ENCODE measurements at places on chromosomes 11 and 22.

DNA sequence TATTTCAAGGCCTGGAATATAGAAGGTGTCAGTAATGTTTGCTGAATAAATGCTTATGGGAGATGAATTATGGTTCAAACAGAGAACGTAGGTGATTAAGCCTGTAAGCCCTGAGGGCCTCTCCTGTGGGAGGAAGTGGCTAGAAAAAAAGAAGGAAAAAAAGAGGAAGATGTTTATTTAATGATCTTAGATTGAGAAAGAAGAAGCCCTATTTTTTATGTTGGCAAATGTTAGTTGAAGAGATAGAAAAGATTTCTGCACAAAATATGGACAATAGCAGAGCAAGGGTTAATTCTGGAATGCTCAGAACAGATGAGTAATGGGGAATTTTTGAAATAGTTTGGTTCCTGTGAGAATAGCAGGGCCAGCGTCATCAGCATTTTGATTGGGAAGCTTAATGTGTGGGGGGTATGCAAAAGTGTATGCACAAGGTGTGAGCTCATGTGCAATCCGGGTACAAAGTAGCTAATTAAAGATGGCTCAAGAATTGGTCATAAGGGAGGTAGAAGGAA lies 95.7 kb downstream of the TEAD1 start:
- H3K4me1 ChIP-seq = peaks cover 4% of the 10 kb centered on the region
- no peak for DNase-seq
- H3K27ac ChIP-seq = no peak overlapping the region
- no peaks in the 10 kb centered on the region for H3K27me3 ChIP-seq

GRCh38 chr11:46889251-46889650 lies 29.1 kb downstream of the LRP4 start:
- no peak for DNase-seq
- no peak overlapping the region for H3K27ac ChIP-seq
- no peaks in the 10 kb centered on the region for H3K36me3 ChIP-seq

DNA sequence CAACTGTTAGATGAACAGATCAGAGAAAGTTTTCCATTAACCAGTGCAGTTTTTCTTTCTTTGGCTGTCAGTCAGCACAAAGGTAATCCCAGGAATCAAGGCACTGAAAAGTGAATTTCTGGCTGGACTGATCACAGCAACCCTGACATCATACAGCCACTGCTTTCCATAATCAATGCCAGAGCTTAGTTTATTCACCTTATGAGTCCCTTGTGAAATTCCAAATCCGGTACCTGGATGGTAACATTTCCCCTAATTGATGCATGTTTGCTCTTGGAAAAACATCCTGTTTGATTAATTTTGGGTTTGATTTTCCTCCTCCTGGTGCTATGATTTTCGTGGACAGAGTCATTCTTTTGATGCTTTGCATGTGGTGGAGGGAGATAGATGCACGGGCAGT lies 319.8 kb downstream of the INSC start:
- DNase-seq = no peak
- H3K27me3 ChIP-seq = no peaks in the 10 kb centered on the region
- no peaks in the 10 kb centered on the region for H3K36me3 ChIP-seq

DNA sequence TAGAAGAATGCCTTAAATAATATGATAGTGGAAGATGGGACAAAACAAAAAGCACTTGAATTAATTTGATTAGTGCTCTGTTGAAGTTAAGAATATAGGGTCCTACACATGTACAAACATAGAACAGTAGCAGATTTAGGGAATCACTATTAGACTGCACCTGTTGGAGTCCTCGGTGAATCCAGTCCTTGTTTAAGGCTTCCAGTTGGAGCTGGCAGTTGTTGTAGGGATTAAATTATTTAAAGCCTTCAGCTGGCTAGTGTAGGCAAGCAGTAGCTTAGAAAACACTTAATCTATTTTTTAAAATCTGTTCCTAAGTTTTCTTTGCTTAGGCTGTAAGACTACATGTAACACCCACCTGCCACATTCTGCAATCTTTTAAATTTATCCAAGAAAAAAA lies 24.5 kb upstream of the CSTF3 start:
- no peaks in the 10 kb centered on the region for H3K36me3 ChIP-seq
- no peak overlapping the region for H3K27ac ChIP-seq
- H3K4me1 ChIP-seq = no peaks in the 10 kb centered on the region
- no peaks in the 10 kb centered on the region for H3K27me3 ChIP-seq

- H3K4me3 ChIP-seq = no peak overlapping the region
- H3K4me1 ChIP-seq = peaks cover 4% of the 10 kb centered on the region
- DNase-seq = no peak
- H3K27ac ChIP-seq = no peak overlapping the region
- H3K27me3 ChIP-seq = no peaks in the 10 kb centered on the region
Measured at GRCh38 chr22:27507111-27507611, 294.4 kb downstream of the MN1 start.

DNA sequence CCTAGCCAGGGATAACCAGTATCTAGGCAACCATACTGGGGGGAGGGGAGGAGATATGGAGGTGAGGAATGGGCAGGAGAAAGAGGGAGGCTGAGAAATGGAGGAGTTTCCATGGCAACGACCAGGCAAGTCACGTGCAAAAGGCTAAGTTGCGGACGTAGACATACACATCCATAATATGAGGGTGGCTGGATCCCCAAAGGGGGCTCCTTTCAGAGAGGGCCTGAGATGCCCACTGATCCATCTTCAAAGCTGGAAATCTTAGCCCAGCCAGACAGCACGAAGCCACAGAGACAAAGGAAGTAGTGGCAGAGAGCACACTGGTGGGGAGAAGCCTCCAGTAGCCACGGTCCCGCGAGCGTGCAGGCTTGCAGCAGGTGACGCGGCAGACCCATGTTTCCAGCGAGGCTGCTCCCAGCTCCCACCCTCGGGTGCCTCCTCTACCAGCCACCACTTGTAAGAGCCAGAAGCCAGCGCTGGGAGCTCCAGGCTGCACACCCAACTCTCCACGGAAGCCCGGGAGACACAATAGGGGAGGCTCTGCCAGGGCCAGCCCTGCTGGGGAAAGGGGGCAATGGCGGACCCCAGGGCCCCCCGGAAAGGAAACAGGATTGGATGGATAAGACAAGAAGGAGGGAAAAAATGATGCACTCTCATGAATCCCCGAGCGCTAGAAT lies 938 bp downstream of the FXYD6 start:
- no peak for DNase-seq
- peaks cover 34% of the 10 kb centered on the region for H3K27me3 ChIP-seq
- H3K4me1 ChIP-seq = peaks cover 5% of the 10 kb centered on the region
- H3K27ac ChIP-seq = no peak overlapping the region
- H3K36me3 ChIP-seq = no peaks in the 10 kb centered on the region
- peak overlapping the region; percentile 47 for H3K4me3 ChIP-seq

- no peak overlapping the region for H3K27ac ChIP-seq
- no peaks in the 10 kb centered on the region for H3K4me1 ChIP-seq
- DNase-seq = no peak
- no peaks in the 10 kb centered on the region for H3K27me3 ChIP-seq
- peaks cover 98% of the 10 kb centered on the region for H3K36me3 ChIP-seq
- no peak overlapping the region for H3K4me3 ChIP-seq
Measured at GRCh38 chr11:121615501-121615900, 162.7 kb upstream of the SORL1-AS1 start.

- H3K36me3 ChIP-seq = no peaks in the 10 kb centered on the region
- no peak overlapping the region for H3K4me3 ChIP-seq
Measured at GRCh38 chr11:16468735-16469453, 112.5 kb upstream of the SOX6 start.

DNA sequence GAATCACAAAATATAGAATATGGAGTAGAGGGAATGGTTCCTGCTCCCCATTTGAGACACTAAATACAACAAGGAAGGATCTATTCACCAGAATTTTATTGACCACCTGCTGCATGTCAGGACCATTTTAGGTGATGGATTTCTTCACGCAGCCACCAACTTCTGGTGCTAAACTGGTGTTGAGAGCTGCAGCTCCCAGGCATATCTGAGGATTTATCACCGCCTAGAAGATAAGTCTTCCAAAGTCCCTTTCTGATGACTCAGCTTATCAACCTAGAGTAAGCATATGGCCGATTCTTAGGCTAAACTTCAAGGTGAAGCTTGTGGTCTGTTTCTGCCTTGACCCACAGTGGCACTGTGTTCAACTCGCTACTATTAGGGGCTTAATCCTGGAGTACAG lies 6.7 kb downstream of the DDI1 start:
- no peak overlapping the region for H3K4me3 ChIP-seq
- no peak overlapping the region for H3K27ac ChIP-seq
- no peaks in the 10 kb centered on the region for H3K36me3 ChIP-seq
- H3K27me3 ChIP-seq = no peaks in the 10 kb centered on the region
- H3K4me1 ChIP-seq = no peaks in the 10 kb centered on the region

GRCh38 chr22:42178910-42179519 lies 48.4 kb upstream of the CYP2D6 start:
- H3K36me3 ChIP-seq = no peaks in the 10 kb centered on the region
- H3K4me1 ChIP-seq = peaks cover 8% of the 10 kb centered on the region
- H3K27me3 ChIP-seq = no peaks in the 10 kb centered on the region
- H3K4me3 ChIP-seq = no peak overlapping the region
- no peak for DNase-seq
- H3K27ac ChIP-seq = no peak overlapping the region

- no peak overlapping the region for H3K27ac ChIP-seq
- H3K4me3 ChIP-seq = no peak overlapping the region
- no peaks in the 10 kb centered on the region for H3K27me3 ChIP-seq
- no peak for DNase-seq
Measured at GRCh38 chr11:103051981-103052380, 40.0 kb downstream of the DCUN1D5 start.

DNA sequence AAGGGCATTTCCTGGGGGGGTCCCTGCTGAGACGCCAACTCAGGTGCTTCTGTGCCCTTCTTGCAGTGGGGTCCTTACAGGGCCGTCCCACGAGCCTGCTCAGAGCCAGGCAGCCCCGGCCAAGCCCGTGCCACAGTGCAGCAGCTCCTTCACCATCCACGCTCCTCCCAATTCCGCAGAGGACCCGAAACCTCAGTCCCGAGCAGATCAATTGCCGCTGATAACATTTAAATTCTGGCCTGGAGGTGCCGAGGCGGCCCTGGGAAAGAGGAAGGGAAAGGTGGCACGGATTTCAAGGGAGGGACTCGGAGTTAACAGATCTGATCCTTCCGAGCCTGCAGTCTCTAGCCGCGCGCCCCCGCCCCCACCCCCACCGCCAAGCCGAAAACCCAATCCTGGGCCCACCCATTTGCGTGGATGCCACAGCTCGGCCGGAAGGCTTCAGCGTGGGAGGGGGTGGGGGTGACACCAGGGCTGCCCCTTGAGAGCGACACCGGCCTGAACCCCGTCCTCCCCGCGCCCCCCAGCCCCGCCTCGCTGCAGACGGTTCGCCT lies 32.3 kb upstream of the JAM3 start:
- H3K4me1 ChIP-seq = peaks cover 21% of the 10 kb centered on the region
- H3K27ac ChIP-seq = peak overlapping the region; percentile 68

- H3K27ac ChIP-seq = no peak overlapping the region
- H3K36me3 ChIP-seq = no peaks in the 10 kb centered on the region
- H3K4me1 ChIP-seq = no peaks in the 10 kb centered on the region
Measured at GRCh38 chr11:78605296-78605695, 30.6 kb upstream of the NARS2 start.

DNA sequence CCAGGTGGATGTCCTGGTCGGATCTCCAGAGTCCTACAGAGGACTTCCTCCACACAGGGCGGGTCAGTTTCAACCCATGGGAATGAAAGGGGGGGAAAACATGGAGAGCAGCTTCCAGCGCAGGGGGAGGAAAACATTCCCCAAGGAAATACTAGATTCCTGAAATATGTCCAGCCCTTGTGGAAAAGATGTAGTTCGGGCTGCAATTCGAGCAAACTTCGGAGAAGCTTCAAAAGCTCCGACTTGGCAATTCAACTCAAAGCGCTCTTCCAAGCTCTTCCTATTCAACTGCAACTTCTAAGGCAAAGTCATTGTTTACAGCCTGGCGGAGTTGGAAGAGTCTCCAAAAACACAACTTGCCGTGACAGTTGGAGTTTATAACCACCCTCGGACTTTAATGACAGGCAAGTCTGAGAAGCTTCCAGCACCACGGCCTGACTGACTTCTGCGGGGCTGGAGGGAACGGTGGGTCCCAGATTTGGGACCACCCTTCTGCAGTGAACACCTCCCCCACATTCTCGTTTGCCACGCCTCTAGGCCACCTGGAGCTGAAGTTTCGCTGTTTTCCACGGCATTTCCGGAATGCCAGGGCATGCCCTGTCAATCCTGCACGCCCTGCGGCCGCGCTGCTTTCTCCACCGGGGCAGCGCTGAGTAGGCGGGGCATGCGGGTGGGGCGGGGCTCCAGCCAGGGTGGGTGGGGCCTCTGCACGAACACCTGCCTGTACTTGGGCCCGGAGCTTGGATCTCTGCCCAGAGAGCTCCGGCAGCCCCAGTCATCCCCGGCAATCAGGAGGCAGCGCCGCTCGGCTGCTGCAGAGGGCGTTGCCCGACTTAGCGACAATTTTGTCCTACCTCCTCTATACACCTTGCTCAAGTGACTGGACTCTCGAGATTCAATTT lies 49.0 kb upstream of the BIRC3 start:
- no peaks in the 10 kb centered on the region for H3K4me1 ChIP-seq
- H3K36me3 ChIP-seq = no peaks in the 10 kb centered on the region
- peak overlapping the region; percentile 24 for H3K4me3 ChIP-seq
- peaks cover 46% of the 10 kb centered on the region for H3K27me3 ChIP-seq

- no peaks in the 10 kb centered on the region for H3K4me1 ChIP-seq
- H3K27me3 ChIP-seq = no peaks in the 10 kb centered on the region
- no peak overlapping the region for H3K4me3 ChIP-seq
- H3K27ac ChIP-seq = no peak overlapping the region
- peak; percentile 19 for DNase-seq
Measured at GRCh38 chr11:81007046-81007445, 1566.2 kb upstream of the TENM4 start.

GRCh38 chr11:61281581-61282250 lies 13.4 kb downstream of the VWCE start:
- DNase-seq = peak; percentile 28
- no peaks in the 10 kb centered on the region for H3K36me3 ChIP-seq
- no peak overlapping the region for H3K27ac ChIP-seq
- H3K27me3 ChIP-seq = peaks cover 9% of the 10 kb centered on the region

DNA sequence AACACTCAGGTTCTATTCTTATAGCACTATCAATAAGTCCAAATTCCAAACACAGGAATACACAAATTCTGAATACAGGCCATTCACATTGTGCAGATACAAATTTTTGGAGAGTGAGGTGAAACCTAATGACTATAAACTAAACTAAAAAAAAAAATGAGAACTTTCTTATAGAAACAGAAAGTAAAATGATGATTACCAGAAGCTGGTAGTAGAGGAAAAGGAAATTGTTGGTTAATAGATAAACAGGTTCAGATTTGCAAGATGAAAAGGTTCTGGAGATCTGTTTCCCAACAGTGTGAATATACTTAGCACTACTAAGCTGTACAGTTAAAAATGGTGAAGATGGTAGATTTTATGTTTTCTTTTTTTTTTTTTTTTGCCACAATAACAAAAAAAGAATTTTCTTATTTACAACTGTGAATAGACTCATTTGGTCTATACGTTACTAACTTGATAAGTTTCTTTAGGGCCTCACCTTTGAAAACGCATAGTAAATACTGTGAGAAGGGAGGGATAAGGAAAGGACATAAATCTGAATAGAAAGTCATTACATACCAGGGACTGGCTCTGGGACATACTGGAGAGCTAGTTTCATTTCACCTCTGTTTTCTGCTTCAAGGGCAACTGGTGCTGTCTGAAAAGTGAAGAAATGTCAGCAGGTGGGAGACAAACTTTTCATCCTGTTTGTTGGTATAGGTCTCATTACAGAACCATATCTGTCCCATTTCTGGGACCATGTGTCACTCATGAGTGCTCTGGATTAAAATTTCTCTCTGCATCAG lies 14.2 kb upstream of the CCDC89 start:
- no peak overlapping the region for H3K4me3 ChIP-seq
- H3K36me3 ChIP-seq = no peaks in the 10 kb centered on the region
- no peaks in the 10 kb centered on the region for H3K4me1 ChIP-seq

GRCh38 chr11:134537296-134537695 lies 125.3 kb upstream of the B3GAT1 start:
- H3K27ac ChIP-seq = no peak overlapping the region
- no peak overlapping the region for H3K4me3 ChIP-seq
